ENCODE measurements at places on chromosomes 11 and 22.

DNA sequence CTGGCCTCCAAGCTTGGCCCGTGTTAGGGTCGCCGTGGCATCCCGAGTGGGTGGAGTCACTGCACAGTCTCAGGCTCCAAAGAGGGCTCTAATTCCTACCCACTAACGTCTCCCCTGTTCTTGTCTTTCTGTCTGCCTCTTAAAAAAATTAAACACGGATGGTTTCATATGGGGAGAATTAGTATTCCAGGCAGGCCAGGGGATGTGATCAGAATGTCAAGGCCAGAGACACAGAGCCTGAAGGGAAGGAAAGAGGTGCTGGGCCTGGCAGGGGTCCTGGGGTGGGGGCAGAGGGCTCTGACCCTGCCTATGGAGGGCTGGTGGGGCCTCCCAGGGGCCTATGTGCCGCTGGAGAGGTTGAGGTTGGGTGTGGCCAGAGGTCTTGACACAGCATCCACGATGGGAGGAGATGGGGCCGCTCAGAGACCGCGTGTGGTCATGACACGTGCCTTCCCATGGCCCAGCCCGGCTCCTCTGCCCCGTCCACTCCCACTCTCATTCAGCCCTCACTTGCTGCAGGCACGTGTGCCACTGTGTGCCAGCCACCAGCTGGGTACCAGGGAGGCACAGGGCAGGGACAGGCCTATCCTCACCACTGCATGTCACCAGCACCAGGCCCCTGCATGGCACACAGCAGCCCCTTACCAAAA lies 56.5 kb downstream of the FLRT1 start:
- no peak for DNase-seq

GRCh38 chr11:2300290-2300935 lies 1.3 kb downstream of the C11orf21 start:
- DNase-seq, result no peak

DNA sequence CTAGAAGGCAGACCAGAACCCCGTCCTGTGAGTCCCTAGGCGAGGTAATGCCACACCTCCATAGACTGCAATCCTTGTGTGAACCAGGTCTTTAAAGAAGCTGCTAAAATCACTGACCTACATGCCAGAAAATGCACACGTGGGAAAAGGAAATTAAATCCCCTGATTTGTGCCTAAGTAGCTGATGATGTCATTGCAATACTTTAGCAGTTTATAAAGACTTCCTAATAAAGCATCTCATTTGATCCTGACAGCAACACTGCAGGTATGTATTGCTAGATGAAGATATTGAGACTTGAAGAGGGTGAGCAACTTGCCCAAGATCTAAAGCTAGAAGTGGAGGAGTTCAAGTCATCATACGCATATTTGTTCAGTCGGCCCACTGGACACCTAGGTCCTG lies 107.2 kb downstream of the RRAS2 start:
- DNase-seq, result no peak

DNA sequence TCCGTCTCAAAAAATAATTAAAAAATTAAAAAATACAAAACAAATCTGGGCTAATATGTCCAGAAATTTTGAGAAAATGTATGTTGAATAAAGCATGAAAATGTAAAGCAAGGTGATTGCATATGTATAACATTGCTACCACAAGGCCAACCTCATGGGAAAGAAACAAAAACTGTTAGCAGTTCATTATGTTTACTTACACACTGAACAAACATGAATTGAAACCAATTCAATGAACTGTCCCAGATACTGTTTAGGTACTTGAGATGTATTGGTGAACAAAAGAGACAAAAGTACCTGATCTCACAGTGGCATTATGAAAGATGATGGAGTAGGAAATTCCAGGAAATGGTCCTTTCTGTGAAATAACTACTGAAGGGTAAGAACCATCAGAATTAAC lies 43.8 kb upstream of the IGLL5 start:
- no peak for DNase-seq

GRCh38 chr11:1060852-1061616 lies 13.6 kb upstream of the MUC2 start:
- peak; percentile 71 for DNase-seq

GRCh38 chr22:49583886-49584505 lies 243.7 kb downstream of the BRD1 start:
- DNase-seq, result no peak

DNA sequence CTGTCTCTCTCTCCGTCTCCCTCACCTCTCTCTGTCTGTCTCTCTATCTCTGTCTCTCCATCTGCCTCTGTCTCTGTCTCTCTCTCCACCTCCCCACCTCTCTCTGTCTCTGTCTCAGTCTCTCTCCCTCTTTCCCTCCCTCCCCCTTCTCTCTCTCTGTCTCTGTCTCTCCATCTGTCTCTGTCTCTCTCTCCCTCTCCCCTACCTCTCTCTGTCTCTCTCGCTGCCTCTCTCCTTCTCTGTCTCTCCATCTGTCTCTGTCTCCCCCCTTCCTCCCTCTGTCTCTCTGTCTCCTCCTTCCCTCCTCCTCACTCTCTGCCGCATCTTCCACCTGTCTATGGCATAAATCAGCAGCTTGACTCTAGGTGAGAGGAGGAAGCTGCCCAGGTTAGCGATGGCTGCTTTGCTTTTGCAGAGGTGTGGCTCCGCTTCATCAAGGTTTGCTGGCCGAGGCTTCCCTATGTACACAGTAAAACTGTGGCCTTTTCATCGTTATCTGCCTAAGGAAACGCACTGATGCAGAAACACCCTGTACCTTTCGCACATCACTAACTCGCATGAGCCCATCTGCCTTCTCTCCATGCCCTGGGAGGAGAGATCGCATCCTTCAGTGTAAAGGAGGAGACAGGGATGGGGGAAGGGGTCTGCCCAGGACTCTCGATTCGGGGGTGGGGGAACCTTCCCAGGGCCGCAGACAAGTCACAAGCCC lies 44.5 kb downstream of the ANO1 start:
- no peak for DNase-seq

DNA sequence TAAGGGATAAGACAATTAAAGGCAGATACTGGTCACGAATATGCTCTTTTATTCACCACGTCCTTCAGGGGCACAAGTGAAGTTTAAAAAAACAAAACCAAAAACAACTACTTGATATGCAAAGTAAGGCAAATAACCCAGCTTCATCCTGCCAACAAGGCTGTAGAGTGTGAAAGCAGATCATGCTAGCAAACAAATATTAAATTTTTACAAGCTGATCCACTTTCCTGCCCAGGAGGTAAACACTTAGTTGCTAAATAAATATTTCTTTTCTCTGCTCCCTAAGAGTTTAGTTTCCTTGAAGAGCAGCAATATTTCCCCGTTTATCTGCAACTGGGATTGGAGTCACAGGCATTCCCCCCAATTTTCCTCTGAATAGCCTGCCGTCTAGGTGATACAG lies 300.2 kb downstream of the LARGE1 start:
- DNase-seq, result no peak

DNA sequence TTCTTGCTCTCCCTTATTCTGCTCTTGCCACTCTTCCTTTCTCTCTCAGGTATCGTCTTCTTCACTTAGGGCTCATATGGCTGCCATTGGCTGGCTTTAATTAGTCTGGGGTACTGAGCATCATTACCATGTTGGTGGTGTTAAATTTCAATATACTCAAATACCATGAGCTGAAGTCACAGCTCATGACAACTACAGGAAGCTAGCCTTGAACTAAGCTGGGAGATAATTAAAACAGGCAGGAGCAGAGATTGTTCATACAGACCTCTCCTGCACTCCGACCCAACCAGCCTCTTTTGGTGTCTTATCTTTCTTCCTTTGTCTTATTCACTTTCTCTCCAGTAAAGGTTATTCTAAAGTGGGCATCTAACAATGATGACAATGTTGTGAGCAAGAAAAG lies 130.9 kb upstream of the BLID start:
- no peak for DNase-seq

DNA sequence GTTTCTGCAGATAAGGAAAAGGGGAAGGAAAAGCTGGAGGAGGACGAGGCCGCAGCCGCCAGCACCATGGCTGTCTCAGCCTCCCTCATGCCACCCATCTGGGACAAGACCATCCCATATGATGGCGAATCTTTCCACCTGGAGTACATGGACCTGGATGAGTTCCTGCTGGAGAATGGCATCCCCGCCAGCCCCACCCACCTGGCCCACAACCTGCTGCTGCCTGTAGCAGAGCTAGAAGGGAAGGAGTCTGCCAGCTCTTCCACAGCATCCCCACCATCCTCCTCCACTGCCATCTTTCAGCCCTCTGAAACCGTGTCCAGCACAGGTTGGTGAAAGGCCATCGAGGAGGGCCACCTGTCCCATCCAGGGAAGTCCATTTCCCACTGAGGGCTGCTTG lies 5.6 kb downstream of the TEF start:
- no peak for DNase-seq

- no peak for DNase-seq
These were observed 3.8 kb downstream of the PRG3 start for GRCh38 chr11:57377107-57377506.

DNA sequence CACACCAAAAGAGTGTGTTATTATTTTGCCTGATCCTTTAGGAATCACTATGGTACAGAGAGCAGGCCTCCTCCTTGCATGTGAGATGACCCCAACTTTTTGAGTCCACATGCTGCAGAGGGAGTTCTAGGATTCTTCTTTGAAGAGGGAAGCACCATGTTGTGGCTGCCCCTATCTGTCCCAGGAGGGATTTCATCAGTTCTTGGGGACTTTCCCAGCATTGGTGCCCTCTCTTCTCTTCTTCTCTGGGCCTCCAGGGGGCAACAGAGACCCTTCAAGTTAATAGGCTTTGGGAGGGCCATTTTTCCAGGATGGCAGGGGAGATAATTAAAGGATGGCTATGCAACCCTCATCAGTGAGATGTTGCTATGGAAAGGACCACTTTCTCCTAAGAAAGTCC lies 3.6 kb downstream of the MMP1 start:
- peak; percentile 42 for DNase-seq

GRCh38 chr11:3123305-3123704 lies 41.8 kb downstream of the OSBPL5 start:
- no peak for DNase-seq

DNA sequence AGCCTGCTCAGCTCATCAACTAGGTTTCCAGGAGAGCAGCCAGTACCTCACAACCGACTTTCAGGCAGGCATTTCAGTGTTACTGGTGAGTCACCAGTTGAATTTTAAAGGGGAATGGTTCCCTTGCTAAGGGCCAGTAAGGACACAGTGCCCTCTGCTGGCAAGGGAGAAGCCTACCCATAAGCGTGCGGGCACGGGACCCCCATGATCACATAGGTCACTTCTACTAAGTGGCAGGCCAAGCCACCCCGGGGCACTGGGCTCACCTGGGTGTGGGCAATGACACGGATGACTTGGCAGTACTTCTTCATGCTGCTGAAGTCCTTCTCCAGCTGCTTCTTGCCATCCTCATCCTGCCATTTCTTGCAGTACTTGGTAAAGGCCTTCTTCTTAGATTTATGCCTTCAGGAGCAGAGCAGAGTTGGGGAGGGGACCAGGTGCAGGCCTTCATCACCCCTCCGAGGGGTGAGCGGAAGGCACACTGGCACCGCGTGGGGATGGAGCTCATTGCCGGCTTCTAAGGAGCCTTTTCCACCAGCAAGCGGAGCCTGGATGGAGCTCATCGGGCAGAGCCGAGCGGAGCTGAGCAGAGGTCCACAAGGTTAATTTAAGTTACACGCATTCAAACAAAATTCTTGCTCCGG lies 2.9 kb downstream of the RPL3 start:
- peak; percentile 95 for DNase-seq

- DNase-seq, result no peak
These were observed 79.3 kb upstream of the SUSD2 start for GRCh38 chr22:24101966-24102365.

- DNase-seq, result no peak
These were observed 70.1 kb upstream of the TTLL12 start for GRCh38 chr22:43256976-43257545.

GRCh38 chr11:66082946-66083698 lies 13.1 kb downstream of the PACS1 start:
- DNase-seq, result no peak

GRCh38 chr11:134755535-134755934 lies 343.5 kb upstream of the B3GAT1 start:
- no peak for DNase-seq

DNA sequence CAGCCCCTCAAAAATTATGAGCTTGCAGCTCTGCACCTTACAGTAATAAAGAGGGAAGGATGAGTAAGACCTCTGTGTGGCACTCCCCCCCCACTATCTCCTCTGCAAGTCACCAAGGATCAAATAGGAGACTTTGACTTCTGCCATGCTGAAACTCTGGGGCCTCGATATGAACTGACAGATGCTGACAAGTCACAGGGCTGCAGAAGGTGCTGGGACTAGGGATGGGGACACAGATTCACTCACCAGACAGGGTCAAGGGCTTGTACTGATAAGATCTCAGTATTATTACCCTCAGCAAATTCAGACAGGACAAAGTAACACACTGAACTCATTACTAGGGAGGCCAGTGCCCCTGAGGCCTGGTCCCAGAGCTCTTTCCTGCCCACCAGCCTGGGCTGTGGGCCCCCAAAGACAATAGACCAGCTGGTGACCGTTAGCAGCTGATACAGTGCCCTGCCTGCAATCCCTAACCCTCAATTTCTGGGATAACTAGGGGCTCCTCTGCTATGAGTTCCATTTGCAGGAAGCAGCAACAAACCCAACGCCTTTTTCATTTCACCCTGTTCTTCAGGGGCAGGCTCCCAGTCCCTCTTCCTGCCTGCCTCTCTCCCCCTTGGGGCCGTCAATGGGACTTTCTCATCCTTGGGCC lies 20.1 kb downstream of the TMPRSS13 start:
- no peak for DNase-seq

Measured in fibroblast of pulmonary artery (primary cell).